ENCODE measurements at places on chromosomes 12 and 14.

DNA sequence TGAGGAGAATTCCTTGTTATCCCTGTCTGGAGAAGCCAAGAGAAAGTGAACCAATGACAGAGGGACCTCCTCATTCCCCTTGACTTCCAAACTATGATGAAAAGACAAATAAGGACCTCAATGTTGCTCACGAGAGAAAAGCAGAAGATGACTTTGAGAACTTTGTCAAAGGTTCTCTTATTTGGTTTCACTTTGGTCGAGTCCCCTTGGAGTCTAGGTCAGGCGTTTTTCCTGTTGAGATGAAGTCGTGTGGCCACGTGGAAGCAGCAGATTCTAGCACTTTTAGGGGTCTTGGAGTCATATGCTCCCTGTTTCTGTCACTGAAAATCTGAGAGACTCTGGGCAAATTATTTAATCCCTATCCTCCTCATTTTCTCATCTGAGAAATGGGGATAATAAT, 33.8 kb upstream of the COL2A1 start:
- DNase-seq, result no peak

- DNase-seq, result no peak
These were observed 22.1 kb downstream of the PRKD1 start for GRCh38 chr14:29905543-29905942.

DNA sequence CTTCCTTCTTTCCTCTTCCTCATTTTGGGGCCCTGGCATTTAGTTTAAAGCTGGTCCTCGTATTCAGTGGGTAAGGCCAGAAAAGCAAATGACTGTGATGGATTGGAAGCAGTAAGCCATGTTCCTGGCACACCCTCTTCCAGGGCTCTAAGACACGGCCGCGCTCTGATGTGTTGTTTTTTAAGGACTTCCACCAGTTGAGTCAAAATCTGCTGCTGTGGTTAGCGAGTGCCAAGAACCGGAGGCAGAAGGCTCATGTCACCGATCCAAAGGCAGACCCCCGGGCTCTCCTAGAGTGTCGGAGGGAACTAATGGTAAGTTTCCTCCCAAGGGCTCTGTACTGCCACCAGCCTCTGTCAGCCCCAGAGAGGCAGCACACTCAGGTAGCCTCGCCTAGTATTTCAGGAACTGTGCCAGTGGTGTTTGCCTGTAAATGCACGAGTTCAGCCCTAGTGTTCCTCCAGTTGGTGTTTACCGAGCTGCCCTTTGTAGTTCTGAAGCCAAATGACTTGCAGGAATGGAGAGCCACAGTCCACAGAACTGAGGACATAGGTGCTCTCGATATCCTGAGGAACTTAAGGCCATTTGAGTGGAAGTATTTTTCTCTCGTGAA, 72.7 kb downstream of the ESR2 start:
- DNase-seq, result no peak

DNA sequence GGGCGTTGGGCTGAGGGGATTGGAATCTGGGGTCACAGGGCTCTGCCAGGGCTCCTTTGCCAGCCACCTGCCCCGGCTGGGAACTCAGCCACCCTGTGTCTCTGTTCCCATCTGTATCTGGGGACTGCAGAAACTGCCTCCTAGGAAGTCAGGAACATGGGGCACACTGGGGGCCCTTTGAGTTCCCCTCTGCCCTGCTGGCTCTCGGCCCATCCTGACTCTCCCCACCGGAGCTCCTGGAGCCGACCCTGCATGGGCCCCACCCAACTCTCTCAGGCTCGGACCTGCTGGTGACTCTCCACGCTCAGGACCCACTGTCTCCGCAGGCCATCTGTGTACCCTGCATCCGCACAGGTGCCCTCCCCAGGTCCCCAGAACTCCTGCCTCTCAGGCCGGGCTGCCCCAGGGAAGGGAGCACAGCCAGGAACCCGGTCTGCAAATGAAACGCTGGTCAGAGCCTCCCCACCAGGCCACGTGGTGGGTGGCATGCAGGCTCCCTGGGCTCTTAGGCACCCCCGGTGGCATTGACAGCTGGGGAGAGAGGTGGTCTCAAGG, 82.8 kb downstream of the KIF26A start:
- DNase-seq, result no peak

GRCh38 chr14:54738009-54738408, 164.6 kb downstream of the GCH1 start:
- DNase-seq, result no peak

GRCh38 chr14:90795744-90796143, 20.5 kb downstream of the TTC7B start:
- no peak for DNase-seq

- DNase-seq, result no peak
These were observed 126.2 kb downstream of the FOXN3 start for GRCh38 chr14:89290813-89291212.

GRCh38 chr14:89137526-89138163, 279.4 kb downstream of the FOXN3 start:
- DNase-seq, result no peak

- no peak for DNase-seq
These were observed 57.3 kb downstream of the FLRT2 start for GRCh38 chr14:85587151-85587711.

- peak; percentile 56 for DNase-seq
These were observed 94.1 kb downstream of the SLC25A47 start for GRCh38 chr14:100416921-100417860.

DNA sequence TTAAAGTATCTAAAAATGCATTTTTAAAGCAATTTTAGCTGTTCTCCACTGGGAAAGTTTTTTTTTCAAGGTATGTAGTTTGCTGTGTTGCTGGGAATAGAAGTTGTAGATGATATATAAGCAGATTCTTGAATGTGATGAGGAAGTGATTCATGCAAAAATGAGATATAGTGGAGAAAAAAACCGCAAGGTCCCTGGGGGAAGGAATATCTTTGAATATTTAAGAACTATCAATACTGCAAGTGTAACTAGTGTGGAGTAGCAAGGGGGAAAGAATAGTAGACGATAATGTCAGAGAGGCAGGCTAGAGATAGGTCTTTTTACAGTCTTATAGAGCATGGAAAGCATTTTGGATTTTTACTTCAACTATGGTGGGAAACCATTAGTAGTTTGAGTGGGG, 42.5 kb downstream of the PTCSC3 start:
- DNase-seq, result no peak

Data from head of caudate nucleus (tissue), 42 donors.